ENCODE measurements at places on chromosomes 2 and 18.

DNA sequence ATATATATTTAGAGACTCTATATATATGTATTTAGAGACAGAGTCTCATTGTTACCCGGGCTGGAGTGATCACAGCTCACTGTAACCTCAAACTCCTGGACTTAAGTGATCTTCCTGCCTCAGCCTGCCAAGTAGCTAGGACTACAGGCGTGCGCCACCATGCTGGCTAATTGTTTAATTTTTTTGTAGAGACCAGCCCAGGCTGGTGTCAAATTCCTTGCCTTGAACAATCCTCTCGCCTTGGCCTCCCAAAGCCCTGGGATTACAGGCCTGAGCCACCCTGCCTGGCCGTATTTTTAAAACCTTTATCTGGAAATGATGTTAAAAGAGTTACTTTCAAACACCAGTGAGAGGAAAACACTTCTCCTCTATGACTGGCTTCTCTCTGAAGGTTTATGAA lies 30.9 kb upstream of the PGAP1 start:
- DNase-seq: no peak

GRCh38 chr2:216717491-216717901 lies 22.1 kb upstream of the IGFBP5 start:
- no peak for DNase-seq

DNA sequence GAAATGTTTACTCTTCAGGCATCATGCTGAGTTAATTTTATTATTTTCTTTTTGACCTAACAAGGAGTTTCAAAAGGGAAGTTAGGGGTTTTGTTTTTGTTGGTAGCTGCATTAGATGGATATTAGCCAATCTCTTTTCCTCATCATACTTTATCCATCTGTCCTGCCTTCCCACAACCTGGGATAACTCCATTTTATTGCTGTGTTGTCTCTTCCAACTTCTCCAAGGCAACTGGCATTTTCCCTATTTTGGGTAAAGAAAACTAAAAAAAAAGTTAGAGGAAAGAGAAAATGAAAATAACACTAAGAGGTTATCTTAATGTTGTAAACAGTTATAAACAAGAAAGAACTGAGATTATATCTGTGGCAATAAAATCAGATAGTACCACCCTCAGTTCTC lies 147.0 kb downstream of the PID1 start:
- no peak for DNase-seq

DNA sequence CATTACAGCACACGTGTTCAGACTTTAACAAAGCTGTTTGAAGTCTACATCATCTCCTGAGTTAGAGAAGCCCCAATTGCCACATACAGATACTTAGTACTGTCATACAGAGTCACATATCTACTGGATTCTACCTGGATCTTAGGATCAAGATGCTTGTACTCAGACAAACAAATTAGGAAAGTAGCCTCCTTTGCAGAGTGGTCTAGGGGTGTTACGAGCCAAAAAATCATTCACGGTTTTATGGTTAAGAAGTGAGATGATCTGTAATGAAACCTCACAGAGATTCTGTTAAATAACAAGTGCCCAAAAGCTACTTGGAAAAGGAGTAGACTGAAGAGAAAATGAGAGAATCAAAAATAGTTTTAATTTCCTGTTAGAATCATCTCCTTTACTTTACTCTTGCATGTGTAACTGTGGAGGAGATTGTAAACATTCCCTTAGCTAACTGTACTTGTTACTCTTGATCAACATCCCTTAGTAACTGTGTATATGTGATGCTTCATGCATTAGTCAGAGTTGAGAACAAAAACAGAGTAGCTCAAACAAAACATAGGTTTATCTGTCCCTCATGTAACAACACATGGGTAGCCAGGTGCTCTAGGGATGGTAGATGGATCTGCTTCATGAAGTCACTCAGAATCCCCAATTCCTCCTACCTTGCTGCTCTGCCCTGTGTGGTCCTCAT lies 16.4 kb upstream of the IL1RL1 start:
- no peak for DNase-seq

GRCh38 chr2:222535477-222535876 lies 111.1 kb downstream of the SGPP2 start:
- no peak for DNase-seq

- DNase-seq: no peak
These were observed 219.3 kb upstream of the FOSL2 start for GRCh38 chr2:28173377-28173776.

- DNase-seq: no peak
These were observed 59.2 kb downstream of the DOCK10 start for GRCh38 chr2:224982910-224983711.

GRCh38 chr2:104862058-104862941 lies 8.4 kb downstream of the POU3F3 start:
- DNase-seq: no peak

- no peak for DNase-seq
These were observed 39.8 kb downstream of the TBC1D8 start for GRCh38 chr2:101111262-101111838.

DNA sequence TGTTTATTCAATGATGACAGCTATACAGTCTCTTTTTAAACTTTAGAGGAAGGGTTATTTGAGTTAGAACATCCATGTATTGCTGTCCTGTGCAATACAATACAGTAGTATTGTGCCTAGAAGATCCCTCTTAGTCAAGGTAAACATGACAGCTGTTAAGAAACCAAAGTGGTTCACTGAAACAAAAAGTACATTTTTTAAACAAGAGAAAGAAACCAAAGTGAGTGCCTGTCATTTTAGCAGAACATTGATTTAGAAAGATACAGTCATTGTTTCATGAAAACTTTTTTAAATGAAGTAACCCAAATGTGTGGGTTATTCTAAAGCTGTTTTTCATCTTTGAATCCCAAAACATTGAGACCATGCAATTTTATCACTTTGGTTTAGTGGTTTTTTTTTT lies 15.5 kb downstream of the ITPRID2 start:
- DNase-seq: no peak

- DNase-seq: no peak
These were observed 108.2 kb upstream of the CWC22 start for GRCh38 chr2:180115269-180115668.

- DNase-seq: no peak
These were observed 45.7 kb downstream of the RALB start for GRCh38 chr2:120298173-120298835.

DNA sequence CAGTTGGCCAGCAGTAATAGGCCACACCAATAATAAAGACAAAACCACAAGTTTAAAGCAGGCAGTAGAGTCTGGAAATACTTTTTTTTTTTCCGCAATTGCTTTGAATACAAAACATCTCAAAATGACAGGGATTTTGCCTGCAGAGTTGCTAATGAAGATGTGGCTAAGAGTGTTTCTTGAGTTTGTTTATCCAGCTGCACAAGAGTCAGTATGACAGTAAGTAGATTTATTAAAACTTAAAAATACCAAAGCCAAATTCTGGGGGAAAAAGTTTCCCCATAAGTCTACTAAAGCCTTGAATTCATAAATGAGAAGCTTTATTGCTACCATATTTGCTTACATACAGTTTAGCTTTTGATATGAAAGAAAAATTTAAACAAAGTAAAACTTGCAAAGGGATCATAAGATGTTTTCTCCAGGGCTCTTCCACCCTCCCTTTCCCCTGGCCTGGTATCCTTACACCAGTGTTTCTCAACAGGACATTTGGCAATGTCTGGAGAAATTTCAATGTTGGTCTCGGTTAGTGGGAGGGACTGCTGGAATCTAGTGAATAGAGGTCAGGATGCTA lies 3.9 kb upstream of the DSEL start:
- DNase-seq: peak; percentile 87

- no peak for DNase-seq
These were observed 11.0 kb downstream of the SLC4A3 start for GRCh38 chr2:219638217-219638947.

DNA sequence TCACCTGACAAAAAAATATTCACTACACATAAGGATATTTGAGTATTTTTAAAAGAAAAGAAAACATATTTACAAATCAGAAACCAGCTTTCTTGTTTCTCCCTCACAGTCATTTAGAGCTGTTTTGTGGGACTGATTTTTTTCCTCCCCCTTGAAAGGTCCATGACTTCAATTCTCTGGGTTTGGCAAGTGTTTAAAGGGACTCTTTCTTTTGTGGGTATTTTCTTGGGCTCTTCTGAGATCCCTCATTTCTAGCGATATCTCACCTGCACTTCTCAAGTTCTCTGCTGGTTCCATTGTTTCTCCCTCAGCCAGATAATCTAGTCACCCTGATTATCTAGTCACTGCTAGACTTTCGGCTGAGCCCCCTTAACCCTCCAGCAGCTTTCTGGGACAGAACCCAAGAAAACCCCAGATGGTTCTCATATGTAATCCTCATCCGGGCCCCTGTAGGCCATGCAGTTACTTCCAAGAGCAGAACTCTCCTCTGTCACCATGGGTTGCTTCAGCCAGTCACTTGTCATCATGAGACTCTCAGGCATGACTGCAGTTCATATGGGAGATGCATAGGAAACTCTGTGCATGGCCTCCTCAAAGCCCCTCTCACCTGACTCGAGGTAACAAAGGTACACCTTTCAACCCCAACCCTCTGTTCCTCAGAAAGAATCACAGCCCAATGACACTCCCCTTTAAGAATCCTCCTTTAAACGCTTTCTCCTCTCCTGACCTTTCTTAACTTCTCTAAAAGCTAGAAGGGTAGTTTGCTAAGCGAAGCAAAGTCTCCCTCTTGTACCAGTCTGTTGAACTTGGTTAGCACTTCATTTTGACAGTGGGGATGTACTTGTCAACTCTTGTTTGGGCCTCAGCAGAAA lies 36.7 kb upstream of the ITGA4 start:
- DNase-seq: no peak

Data from GM04504 (cell line).